ENCODE measurements at places on chromosomes 6 and 20.
A peak's percentile ranks its signal among the peaks of the same experiment; 100 is the strongest.

DNA sequence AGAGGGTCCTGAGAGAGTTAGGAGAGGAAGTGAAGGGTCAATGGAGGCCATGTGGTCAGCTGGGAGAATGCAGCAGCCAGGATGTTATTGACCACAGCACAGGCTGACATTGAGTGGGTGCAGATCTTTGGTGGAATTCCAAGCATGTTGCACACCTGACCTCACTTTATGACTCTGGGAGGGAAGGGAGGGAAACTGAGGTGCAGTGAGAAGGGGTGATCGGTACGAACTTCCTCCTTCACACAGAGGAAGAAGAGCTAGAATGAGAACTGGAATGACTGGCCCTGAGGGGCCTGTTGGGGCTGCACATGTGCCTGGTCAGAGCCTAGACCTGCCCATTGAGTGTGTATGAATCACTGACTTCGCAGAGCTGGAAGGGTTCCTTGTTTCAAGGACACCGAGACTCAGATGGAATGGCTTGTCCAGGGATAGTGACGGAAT, 9.8 kb downstream of the FAM83D start:
- DNase-seq, result no peak

- no peak for DNase-seq
Measured at GRCh38 chr6:169236988-169237387, 16.7 kb downstream of the THBS2 start.

DNA sequence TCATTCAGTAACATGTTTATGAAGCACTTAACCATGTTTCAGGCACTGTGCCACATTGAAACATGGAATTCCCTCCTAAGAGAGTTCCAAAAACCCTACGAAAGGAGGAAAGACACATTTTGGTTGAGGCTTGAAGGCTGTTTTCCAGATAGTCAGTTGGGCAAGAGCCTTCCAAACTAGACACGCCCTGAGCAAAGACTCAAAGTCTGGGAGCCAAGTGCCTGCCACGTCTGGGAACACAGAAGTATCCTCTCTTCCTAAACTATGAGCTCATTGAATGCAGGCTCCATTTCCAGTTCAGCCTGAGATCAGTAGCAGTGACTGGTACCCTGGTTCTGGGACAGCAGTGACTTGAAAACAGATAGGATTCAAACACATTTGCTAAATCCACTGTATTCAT, 74.5 kb upstream of the FAM8A1 start:
- no peak for DNase-seq

DNA sequence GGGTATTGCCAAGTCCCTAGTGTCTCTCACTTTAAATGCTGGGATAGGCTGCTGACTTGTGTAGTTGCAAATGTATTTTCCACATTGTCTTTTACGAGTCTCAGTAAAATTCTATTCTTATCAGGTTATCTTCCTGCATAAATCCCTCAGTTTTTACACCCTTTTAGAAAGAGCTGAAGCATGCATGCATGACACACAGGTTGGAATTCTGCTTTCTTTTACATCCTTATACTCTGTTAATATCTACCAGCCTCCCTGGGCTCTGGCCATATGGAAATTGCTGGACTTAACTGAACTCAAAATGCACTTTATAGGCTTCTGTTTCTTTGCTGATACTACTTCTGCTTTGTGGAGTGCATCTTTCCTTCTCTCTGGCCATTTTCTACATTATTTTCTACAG, 477.4 kb downstream of the FRK start:
- DNase-seq, result no peak

DNA sequence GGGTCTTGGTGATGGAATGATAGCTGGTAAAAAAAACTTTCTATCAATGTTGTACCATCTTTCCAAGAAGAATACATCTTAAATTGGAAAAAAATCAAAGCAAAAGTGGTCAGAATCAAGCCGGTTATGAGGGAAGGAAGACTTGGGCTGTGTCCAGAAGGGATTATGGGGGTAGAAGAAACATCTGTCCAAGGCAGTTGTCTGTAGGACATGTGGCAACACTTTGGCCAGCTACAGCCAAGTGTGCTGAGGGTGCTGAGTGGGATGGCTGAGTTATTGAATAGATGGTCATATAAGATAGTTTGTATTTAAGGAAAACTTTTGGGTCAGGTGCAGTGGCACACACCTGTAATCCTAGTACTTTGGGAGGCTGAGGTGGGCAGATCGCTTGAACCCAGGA, 38.4 kb downstream of the INSM1 start:
- DNase-seq, result no peak

GRCh38 chr6:113598786-113599185, 258.4 kb upstream of the MARCKS start:
- DNase-seq, result no peak

GRCh38 chr6:146925846-146926245, 278.4 kb upstream of the STXBP5 start:
- DNase-seq, result no peak

- DNase-seq, result no peak
Measured at GRCh38 chr6:49464691-49465090, 1.5 kb downstream of the CENPQ start.

- peak; percentile 85 for DNase-seq
Measured at GRCh38 chr20:23641936-23642751, 4.4 kb upstream of the CST3 start.

DNA sequence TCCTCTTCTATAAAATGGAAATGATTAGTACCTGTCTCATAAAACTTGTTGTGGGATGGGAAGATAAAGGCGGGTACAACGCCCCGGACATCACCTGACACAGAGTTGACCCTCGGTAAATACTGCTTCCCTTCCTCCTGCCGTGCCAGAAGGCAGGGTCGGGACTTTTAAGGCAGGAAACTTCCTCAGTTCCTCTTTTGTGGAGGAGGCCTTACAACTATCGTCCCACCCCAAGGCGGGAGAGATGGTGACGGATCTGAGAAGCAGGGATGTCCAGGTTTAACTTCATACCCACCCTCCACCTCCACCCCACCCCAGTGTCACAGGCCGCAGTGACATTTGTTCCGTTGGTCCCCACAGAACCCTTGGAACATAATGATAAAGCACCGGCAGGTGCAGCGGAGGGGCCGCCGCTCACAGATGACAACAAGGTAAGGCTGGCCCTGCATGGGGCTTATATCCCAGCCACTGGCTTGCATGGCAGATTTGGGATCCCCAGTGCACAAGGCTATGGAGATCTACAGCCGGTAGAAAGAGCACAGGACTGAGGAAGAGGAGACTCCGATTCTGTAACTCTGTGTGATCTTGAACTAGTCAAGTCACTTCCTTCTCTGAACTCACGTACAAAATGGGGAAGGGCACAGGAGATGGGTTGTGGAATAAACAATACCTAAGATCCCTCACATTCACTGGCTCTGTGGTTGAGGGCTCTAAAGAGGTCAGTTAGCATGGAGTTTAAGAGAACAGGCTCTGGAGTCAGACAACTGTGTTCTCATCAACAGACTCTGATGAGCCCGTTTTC, 764 bp downstream of the DNTTIP1 start:
- DNase-seq, result no peak

GRCh38 chr20:63099456-63100173, 92.9 kb upstream of the BHLHE23 start:
- no peak for DNase-seq

DNA sequence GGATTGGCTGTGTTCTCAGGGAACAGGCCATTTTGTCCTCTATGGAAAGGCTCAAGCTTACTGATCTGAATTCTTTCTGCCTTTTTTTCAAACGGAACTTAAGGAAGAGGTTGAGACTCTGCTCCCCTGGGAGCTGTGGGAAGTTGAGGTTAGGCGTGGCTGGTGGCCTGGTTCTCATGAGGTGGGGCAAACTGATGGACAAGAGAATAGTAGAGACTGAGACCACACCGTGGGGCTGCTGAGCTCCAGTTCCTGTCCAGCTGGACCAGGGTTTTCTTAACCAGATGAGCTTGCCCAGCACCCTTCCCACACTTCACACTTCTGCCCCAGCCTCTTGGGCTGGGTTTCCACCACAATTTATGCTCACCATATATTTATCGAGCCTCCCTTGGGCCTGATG, 6.1 kb downstream of the AP5S1 start:
- no peak for DNase-seq

GRCh38 chr20:55928266-55928665, 77.1 kb downstream of the CBLN4 start:
- no peak for DNase-seq

DNA sequence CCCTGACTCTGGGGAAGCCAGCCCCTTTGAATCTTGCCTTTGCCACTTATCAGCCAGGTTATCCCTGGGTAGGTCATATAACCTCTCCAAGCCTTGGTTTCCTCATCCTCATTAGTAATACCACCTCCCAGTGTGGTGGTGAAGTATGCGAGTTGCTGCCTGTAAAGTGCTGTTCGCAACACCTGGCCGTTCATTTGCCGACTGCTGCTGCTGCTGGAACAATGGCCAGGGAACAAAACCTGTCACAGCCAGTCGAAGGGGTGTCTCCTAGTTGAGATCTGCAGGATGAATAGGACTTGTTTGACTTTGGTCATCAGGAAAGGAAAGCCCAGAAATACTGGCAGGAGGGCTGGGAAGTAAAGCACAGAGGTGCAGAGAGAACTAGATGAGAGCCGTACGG, 6.1 kb downstream of the MANBAL start:
- DNase-seq, result no peak

DNA sequence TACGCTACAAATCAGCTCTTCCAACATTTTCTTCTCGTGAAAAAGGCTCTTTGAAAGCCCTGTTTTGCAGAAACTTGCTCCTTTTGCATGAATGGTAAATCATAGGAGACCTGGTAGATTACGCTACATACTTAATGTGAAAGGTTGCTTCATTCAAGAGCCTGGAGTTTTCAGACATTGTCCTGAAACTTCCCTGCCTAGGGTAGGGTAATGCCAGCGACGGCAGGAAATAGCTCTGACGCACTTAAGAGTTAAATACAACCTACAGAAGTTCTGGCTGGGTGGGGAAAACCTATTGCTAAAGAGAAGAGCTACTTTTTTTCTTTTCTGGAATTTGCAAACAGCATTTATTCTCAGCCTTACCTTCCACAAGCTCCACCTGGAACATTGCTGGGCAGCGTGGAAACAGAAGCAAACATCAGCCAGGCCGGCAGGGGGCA, 144.5 kb downstream of the LPA start:
- DNase-seq, result no peak

DNA sequence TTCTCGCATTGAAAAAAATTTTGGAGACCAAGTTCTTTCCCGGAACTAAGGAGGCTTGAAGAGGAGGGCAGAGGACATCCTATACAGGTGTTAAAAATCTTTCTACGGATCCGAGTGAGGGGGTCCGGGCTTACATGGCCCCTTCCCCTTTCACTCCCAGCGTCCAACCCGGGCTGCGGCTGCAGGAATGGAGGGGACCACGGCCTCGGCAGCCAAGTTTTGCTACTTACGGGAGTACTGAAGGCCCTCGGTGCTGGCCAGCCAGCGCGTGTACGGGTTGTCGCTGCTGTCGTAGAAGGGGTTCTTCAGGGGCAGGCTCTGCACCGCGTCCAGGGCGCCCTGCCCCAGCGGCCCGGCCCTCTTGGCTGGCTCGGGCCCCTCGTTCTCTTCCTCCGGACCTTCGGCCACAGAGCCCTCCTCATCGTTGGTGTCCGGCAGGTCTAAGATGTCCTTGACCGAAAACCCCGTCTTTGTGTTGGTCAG, 642 bp downstream of the NKX2-2 start:
- DNase-seq, result no peak

- no peak for DNase-seq
Measured at GRCh38 chr6:125596020-125596419, 153.4 kb upstream of the HEY2 start.

DNA sequence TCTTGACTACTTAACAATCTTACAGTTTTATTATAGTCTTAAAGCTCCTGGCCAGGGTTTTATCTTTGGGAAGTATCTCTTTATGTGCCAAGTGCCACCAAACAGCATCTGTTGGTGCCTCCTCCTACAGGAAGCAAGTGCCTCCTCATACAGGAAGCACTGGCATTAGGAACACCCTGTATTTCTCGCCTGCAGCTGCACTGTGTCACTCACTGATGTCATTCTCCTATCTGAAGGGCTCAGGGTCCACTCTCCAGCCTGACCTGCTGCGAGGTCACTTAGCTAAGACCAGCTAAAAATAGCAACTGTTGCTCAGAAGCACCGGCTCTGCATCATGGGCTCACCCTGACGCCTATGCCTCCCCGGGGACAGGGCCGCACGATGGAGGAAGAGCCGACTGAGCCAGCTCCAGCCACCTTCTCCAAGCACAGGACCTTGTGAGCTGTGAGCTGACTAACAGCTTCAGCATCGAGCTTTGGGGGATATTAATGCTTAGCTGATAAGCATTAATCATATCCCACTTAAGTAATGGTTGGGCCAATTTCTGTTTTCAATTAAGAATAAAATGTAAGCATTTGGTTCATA, 66.3 kb upstream of the CD93 start:
- peak; percentile 57 for DNase-seq

- peak; percentile 73 for DNase-seq
Measured at GRCh38 chr6:7758456-7758855, 32.6 kb downstream of the BMP6 start.

DNA sequence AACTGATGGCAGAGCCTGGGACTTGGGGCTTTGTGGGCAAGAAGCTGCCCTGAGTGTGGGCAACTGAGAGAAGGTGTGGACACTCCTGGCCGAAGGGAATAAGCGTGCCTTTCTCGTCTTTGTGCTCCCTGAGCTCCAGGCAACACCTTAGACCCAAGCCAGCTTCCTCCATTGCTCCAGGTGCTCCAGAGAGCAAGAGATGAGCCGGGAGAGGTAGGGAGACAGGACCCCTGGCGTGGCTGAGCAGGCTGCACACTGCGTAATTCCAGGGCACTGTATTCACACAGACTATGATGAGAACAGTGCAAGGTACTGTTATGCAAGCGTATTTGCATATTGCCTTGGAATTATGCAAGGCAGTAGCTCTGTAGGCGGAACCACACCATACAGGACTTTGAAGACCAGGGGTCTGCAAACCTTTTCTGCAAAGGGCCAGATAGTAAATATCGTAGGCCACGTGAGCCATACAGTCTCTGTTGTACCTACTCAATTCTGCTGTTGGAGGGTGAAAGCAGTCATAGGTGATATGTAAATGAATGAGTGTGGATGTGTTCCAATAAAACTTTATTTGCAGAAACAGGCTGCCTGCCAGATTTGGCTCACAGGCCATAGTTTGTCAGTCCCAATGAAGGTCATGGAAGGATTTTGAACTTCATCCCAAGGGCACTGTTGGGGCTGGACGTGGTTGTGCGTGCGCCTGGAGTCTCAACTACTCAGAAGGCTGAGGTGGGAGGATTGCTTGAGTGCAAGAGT, 42.1 kb upstream of the FAM83D start:
- no peak for DNase-seq

GRCh38 chr6:41936073-41936837, 5.4 kb downstream of the CCND3 start:
- DNase-seq, result peak; percentile 94
